Esophagus squamous epithelium (tissue), 5 donors: ENCODE measurements at places on chromosomes 5 and 9.

- no peak for DNase-seq
Measured at GRCh38 chr5:18772475-18772874, 1138.2 kb downstream of the TAF11L14 start.

DNA sequence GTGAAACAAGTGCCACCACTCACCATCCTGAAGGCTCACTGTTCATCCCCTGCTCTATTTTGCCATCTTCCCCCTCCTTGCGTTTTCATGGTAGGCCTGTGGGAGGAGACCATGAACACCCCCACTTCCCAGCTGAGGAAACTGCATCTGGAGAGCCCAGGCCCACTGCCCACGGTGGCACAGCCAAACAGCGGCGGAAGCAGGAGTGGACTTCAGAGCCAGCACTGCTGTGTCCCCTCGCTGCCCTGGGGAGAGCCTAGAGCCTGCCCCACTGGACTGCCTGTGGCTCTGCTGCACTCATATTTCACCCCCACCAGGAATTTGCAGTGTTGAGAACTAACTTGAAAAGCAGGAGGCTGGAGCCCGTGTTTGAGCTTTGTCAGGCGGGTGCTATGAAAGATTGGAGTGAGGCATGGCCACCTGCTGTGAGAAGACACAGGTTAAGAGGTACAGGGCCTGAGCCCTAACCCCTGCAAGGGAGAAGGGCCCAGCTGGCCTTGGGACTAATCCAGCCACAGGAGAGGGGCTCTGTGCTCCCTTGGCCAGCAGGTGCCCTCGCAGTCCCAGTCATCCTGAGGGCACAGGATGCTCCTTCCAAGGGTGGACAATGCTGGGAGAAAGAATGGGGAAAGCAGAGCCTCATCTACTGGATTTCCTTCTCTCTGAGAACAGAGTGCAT lies 79.0 kb downstream of the MACROH2A1 start:
- DNase-seq: no peak

DNA sequence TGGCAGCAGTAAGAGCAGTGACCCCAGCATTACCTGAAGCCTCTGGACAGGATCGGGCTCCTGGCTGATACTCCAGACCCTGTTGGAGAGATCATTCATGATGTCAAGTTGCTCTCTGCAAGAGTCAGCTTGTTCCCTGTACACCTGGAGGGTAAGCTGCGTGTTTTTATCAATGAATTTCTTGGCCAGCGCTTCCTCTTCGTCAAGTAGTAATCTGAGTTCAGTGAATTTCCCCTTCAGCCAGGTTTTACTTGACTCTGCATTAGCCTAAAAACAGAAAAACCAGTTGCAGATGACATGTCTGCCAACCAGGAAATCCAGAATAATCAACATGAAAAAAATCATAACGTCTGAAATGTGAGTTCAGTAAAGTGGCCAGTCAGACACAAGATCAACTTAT lies 19.1 kb downstream of the TRIM14 start:
- no peak for DNase-seq

GRCh38 chr9:20771729-20772128 lies 87.7 kb downstream of the FOCAD start:
- DNase-seq: no peak

DNA sequence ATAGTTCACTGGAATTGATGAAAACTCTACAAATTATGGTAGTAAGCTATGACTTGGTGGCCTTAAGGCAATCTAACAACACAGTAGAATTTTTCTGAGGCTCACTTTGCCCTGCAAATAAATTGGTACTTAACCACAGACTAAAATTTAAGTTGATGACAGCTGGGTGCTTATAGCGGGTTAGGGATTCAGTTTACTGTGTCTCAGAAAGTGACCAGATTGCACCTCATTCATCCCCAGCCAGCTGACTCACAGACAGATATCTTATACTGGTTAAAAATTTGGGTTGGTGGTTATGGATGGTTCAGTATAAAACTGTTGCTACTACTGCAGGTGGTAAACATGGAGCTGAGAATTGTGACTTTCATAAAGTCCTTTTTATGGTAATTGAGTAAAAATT lies 2.8 kb downstream of the CKS2 start:
- DNase-seq: no peak

- no peak for DNase-seq
Measured at GRCh38 chr5:76582230-76583162, 40.7 kb downstream of the F2RL2 start.

- no peak for DNase-seq
Measured at GRCh38 chr5:114319821-114320220, 42.0 kb upstream of the KCNN2 start.

GRCh38 chr9:16105168-16106020 lies 552.6 kb downstream of the CCDC171 start:
- no peak for DNase-seq

DNA sequence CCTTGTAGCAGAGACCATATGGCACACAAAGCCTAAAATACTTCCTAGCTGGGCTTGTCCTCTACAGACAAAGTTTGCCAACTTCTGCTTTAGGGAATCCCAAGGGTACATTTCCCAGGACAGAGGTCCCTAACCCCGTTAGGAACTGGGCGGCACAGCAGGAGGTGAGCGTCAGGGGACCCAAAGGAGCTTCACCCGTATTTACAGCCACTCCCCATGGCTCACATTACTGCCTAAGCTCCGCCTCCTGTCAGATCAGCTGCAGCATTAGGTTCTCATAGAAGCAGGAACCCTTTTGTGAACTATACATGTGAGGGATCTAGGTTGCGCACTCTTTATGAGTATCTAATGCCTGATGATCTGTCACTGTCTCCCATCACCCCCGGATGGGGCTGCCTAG lies 88.5 kb upstream of the TRPM3 start:
- no peak for DNase-seq

DNA sequence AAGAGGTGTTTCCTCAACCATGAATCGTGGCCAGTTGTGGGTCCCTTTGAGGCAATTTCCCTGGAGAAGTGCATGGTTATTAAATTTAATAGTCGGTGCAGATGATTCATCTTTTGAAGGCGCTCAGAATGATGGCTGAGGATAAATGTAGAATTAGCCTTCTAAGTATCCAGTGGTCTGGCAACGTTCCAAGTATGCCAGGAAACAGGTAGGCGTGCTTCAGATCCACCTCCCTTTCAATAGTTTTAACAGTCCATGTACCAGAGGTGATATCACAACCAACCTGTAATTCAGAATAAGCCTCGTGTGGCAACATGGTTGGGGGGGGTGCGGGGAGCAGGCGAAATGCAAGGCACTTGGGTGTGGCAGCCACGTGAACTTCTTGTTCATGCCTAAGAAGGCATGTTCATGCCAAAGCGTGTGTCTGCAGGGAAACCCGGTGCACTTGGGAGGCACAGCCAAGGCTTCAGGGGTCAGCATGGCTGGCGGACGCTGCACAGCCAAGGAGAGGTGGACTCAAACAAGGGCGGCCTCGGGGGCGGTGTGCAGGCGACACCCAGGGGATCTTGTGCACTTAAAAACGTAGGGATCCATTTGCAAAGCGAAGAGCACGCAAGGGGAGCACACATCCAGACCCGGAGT lies 5.2 kb upstream of the NKD2 start:
- DNase-seq: no peak

DNA sequence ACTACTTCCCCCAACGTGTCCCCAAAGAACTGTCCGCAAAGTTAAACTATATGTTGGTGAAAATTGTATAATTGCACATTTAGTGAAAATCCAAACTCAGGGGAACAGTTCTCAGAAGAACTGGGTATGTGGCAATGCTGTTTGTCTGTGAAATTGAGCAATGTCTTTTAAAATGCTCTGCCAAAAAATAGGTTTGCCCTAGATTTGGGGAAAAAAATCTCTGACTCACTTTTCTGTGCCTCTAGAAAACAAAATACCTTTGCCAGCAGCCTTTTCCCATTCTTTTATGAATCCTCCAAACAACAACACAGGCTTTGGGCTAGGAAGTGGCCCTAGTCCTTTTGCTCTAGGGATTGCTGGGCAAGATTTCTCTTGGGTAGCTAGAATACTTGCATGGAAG lies 37.4 kb upstream of the ZNF608 start:
- DNase-seq: no peak

GRCh38 chr9:7811677-7812076 lies 12.1 kb upstream of the DMAC1 start:
- DNase-seq: no peak

- DNase-seq: no peak
Measured at GRCh38 chr9:70609542-70610286, 195.3 kb upstream of the KLF9 start.

DNA sequence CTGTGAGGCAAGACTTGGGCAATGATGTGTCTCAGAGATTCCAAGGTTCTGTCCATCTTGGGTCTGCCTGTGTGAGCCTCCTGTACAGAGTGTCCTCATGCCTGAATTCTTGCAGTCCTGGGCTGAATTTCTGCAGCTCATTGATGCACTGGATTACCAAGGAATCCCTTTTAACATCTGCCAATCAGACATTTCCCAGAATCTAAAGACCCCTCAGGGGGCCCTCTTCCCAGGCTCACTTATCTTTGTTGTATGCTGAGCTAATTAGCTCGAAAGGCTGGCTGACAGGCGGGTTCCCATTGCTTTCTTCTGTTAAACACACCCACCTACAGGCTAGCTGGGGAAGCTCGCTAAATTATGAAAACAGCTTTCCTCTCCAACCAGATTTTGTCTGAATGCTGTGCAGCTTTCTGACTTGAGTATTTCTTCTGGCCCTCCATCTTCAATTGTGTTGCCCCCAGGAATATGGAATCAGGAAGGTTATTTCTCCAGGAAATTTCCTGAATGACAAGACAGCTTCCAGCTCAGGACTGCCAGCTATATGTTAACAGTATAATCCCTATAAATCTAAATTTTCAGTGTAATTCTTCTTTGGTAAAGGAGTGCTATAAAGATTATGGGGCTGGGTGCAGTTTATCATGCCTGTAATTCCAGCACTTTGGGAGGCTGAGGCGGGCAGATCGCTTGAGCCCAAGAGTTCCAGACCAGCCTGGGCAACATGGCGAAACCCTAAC lies at the start of gene LIX1:
TSS of gene LIX1 (minus strand) at position 91 of the 734 bp plus-strand sequence. CDS start at position 56, 35 bp downstream.
- no peak for DNase-seq

DNA sequence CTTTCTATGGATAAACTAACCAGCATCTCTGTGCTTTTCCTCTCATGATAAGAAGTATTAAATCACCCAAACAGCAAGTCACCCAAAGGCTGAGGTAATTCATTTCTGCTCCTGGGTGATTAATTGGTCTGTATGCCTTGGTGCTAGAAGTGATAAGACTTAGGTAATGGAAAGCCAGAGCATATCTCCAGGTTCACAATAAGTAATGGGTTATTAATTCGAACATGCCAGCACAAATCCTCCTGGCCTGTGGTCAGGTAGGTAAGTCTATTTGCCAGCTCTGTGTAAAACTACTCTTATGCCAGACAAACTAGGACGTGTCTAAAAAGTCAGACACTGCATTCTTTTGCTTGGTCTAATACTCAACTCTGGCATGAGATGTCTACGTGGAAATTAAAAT lies 11.2 kb upstream of the ENC1 start:
- no peak for DNase-seq

GRCh38 chr5:143341807-143342570 lies 61.5 kb downstream of the NR3C1 start:
- DNase-seq: no peak

DNA sequence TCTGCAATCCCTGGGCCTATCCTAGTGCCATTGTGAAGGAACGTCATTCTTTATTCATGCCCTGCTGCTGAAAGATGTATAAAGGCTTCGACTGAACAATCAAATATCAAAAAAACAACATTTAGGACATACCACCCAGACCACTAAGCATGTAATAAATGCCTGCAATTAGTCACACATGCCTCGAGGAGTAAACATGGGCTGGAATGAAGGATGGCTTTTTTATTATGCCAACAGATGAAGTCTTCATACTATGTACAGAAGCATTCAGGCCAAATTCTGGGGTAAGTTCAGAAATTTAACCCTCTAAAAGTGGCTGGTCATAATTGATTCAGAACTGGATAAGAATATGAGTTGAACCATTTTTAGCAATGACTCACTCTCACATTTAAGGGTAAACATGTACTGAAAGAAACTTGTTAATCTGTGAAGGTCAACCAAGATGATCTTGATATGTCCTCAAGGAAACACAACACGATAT lies 38.1 kb downstream of the FAM240B start:
- DNase-seq: no peak
